Stimulated activated CD8-positive, alpha-beta memory T cell treated with anti-CD3 and anti-CD28 coated beads, Interleukin-2, amount 100 ng/mL, for 48 hours (primary cell): ENCODE measurements at places on chromosomes 6 and 20.

DNA sequence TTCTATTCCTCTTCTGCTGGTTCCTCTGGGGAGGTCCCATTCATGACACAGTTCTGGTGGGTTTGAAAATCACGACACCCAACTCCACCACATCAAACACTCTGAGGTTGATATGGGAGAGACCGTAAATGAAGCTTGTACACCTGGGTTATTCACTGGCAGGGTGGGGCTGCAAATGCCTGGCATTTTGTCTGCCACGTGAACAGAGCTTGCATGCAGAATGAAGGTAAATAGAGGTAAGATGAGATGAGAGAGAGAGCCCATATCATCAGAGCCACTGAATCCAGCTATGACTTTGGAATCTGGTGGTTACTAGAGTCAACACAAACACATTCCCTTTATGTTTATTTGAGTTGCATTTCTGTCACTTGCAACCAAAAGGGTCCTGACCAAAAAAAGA lies 97.4 kb downstream of the BANF2 start:
- no peak for DNase-seq

GRCh38 chr6:146345598-146345997 lies 198.0 kb upstream of the RAB32 start:
- no peak for DNase-seq

DNA sequence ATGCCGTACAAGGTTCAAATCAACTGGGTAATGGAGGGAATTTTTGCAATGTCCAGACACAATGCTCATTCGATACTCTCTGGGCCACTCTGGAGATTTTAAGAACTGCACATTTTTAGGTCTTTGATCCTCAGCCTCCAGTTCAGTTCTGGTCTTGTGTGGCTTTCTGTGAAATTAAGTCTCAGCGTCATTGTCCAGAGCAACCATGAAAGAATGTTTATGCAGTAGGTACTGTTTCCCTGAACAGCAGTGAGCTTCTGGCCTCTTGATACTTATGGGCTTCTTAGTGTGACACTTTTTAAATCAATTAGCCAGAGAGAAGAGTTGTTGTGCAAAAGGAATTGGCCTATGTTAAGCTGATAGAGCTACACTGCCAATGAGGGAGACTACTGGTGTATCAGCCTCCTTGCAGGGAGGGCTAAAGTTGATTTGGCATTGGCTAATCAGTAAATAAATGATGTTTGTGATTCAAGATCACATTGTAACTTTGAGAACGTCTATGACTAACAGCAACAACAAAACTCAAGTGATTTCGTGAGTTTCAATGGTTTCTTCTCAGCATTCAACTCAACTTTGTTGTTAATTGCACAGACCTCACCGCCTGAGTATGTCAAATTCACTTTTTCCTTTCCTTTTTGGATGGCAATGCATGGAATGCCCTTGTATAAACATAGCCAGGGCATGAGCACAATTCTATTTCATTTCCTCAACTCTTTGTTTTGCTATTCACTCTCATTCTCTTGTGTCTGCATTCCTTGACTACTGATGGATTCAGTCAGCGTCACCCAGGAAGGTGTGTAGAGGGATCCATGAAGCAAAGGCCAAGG lies 85.1 kb downstream of the GJA1 start:
- no peak for DNase-seq

DNA sequence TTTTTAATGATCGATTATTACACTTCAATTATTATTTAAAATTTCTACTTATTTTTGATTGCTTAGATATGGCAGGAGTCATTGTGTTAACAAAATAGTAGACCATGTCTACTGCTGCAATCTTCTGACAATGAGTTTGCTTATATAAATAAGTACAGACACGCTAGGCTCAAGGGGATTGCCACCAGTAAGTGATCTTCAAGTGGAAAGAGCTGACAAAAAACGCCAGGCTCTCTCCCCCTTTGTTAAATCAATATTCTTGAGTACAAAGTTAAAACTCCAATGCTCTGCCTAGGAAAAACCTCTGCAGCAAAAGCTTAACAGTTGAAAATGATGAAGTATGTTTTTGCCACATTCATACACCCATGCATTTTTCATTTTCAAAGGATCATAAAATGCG lies 738.1 kb downstream of the HDGFL1 start:
- DNase-seq = no peak

DNA sequence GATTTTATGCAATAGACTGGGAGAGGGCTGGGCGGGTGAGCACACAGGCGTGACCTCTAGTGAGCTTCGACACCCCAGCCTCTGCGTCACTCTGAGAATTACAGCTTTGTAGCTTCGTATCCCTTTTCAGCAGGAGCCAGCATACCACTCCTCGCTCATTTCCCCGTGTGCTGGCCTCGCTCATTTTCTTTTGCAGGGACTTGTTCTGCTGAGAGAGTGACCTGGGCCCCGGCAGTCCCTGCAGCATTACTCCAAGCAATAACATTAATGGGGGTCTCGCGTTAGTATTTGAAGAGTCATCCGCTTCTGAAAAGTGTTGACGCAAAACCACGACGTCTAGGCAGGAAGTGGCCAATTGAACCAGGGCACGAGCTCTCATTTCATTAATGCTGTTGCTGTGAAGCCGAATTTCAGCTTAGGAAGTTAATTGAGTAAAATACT lies 193.7 kb downstream of the QKI start:
- no peak for DNase-seq

DNA sequence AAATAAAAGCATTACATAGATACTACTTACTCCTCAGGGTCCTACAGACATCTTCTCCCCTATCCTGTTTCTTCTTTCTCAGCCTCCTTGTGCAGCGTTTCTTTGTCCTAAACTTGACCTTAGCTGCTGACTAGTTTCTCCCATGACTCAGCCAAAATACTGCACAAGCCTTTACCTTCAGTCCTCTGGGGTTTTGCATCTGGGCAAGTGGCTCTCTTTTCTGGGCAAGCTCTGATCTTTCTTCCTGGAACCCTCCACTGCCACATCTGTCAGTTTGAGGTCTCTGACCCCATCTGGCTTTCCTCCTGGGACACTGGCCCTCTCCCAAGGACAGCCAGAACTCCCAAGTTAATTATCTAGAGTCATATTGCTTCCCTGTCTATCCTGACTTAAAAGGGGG lies 838.4 kb downstream of the DHX35 start:
- DNase-seq = no peak

- no peak for DNase-seq
Measured at GRCh38 chr6:26122402-26122792, 35.2 kb downstream of the HFE start.

DNA sequence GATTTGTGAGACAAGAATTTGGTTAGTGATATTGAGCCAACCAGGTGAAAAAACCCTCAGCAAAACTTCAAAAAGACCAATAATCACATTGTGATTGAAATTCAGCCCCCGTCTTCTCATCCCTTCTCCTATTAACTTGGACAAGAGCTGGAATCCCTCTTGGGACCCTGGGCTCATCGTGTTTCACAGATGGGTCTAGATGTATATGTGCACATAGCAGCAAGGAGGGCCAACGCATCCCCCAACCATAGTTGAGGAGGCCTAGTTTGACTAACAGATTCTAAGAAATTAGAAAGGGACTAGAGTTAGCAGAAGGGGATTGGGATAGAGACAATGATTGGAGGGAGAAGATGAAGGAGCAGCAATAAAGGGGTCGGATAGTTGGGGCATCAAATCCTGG lies 19.8 kb upstream of the LRFN2 start:
- DNase-seq = no peak

GRCh38 chr6:110064744-110065524 lies 86.8 kb downstream of the GPR6 start:
- no peak for DNase-seq

- no peak for DNase-seq
Measured at GRCh38 chr6:127923135-127923534, 22.3 kb upstream of the THEMIS start.

DNA sequence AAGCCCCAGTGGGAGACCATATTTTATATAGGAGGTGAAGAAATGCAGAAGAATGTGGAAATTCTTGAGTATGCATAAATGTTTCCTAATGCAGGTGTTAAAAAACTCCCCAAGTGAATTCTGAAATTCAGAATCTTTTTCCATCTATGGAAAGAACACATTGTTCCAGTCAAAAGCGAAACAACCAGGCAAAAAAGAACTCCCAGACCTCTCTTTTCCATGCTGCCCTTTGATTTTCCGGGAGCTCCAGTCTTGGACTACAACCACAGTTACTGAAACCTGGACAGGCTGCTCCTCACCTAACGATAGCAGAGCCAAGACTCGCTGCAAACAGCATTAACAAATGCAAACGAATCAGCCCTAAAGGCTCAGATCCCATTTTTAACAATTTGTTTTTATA lies 108.7 kb upstream of the CNKSR3 start:
- no peak for DNase-seq

GRCh38 chr6:14211562-14211942 lies 94.0 kb downstream of the CD83 start:
- peak; percentile 12 for DNase-seq

- no peak for DNase-seq
Measured at GRCh38 chr6:114521926-114522325, 179.1 kb upstream of the HS3ST5 start.

- DNase-seq = no peak
Measured at GRCh38 chr6:129516005-129516404, 194.0 kb downstream of the ARHGAP18 start.

GRCh38 chr6:77656999-77657764 lies 4.3 kb downstream of the MEI4 start:
- no peak for DNase-seq

GRCh38 chr6:136171231-136171630 lies 78.9 kb downstream of the MTFR2 start:
- no peak for DNase-seq

GRCh38 chr20:53814060-53814459 lies 220.4 kb upstream of the ZNF217 start:
- DNase-seq = no peak

GRCh38 chr6:125753218-125753936 lies 3.9 kb downstream of the HEY2 start:
- no peak for DNase-seq

DNA sequence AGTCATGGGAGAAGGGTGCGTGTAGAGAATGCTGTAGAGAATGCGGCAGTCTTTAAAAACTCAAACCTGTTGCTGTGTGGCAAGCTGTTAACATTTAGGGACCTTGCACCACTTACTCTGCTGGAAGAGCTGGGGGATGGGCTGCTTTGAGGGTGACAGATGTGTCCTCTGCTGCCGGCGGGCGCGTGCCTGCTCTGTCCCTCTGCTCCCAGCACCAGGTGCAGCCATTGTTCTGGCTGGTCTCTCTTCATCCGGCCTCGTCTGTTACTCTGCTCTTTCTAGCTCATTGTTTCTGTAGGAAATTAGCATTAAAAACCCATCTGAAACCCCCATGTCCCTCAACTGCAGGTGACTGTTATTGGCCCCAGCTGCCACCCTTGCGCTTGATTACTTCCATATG lies 78.5 kb downstream of the CBFA2T2 start:
- DNase-seq = no peak

DNA sequence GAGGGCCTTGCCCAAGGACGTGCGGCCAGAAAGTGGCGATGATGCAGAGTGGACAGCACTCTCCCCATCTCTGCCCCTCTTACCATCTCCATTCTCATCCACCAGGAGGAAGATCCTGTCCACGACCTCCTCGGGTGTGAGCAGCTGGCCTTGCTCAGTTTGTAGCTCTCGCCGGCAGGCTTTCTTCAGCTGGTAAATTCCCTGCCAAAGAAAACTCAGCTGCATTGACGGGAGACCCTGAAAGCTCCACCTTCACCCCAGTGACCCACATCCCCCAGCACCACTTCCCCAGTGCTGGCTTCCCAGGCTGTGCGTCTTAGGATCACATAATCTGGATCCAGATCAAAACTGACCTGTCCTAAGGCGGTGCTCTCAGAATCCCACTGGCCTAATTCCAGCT lies 9.2 kb downstream of the GUCA1B start:
- DNase-seq = no peak

- no peak for DNase-seq
Measured at GRCh38 chr20:10848810-10849370, 175.1 kb upstream of the JAG1 start.

- DNase-seq = no peak
Measured at GRCh38 chr6:43211955-43212354, 17.3 kb downstream of the DNPH1 start.

DNA sequence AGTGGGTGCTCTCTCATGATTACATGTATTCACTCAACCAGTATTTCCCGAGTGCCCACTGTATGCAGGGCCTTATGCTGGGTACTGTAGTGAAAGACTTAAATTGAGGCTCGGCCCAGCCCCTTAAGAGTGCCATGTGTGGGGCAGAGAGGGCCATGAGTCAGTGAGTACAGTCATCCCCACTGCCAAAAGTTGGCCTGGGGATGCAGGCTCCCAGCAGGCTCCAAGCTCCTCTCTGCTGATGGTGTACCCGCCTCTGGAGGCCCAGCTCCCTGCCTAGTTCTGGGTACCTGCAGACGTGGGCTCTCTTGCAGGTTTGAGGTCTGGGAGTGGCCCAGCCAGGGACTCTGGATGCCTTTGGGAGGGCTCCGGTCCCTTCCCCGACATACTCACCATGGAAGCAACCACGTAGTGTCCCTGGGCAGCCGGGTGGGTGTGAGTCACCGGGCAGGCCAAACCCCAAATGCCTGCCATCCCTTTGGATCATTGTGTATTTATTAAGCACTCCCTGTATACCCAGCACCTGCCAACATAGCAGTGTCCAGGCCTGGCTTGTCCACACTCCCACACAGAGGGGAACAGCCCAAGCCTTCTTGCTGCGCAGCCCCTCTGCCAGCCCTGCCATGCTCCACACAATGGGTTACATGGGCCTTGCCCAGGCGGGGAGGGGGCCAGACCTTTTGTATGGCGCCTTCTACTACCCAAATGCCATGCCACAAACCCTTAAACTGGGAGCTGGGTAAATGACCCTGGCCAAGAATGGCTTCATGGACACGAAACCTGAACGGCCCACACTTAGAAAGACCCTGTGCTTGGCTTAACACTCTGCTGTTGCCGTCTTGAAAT lies 153.6 kb downstream of the VEGFA start:
- no peak for DNase-seq

DNA sequence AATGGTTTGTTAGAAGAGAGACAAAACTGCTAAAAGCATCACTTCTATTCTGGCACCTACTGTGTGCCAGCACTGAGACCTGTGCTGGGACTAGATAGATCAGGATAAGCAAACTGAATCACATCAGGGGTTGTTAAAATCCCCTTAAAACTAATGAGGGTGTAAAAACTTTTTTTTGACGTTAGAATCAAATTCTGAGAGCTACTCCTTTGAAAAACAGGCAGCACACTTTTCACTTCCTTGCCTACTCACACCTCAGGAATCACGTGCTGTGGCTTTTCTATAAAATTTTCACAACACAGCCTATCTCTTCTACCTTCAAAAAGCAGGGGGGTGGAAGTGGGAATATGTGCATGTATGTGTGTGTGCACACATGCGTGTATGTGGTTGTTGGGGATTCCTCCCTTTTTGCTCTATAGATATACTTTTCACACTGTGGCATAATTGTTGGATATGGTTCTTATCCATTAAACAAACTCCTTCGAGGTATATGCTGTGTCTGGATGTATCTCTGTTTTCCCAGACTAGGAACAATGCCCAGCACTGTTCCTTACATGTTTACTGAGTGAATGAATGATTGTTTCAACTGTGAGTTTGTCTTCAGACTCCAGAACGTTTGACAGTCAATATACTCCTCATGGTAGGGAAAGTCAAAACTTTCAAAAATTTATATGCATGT lies 105.4 kb downstream of the FYN start:
- DNase-seq = no peak
